ENCODE measurements at places on chromosomes 6 and 20. TPM values are rescaled to one million over a fixed set of nuclear protein-coding genes. Genes with fewer than 3 reads are reported as not detected.

GRCh38 chr6:583116-583515 lies 73.8 kb downstream of the HUS1B start:
- DNase-seq: no peak

DNA sequence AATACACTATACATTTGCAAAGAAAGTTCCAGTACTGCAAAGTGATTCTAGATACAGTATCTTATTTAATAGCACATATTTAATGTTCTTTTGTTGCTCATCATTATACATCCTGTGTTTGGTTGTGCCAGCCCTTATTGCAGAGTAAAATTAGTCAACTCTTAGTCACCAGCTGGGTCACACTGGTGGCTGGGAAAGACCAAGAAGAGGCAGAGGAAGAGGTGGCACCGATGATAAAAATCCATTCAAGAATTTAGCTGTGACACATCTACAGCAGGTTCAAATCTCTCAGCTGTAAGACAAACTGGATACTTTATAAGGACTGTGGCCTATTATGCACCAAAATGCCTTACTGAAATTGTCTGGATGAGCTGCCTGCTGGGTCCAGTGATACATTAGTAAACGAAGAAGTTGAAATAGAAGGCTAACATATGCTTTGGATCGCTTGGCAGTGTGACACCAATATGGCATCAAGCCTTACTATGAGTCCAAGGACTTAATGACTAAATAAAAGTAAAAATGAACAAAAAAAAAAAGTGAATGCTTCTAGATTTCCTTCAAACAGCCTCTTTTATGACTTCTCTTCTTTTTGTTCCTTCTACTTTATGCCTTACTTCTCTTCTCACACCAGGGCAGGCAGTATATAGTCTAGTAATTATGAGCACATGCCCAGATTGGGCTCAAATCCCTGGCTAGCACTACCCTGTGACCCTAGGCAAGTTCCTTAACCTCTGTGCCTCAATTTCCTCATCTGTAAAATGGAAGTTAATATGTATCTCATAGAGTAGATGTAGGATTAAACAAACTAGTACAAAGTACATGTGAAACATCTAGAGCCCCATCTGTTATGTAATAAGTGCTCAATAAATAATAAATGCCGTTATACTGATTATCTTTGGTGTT lies 29.4 kb upstream of the RNF8 start:
- peak; percentile 52 for DNase-seq

Gene HAO1
- not detected for total RNA-seq

Gene FRK
- total RNA-seq: 0.16 TPM

DNA sequence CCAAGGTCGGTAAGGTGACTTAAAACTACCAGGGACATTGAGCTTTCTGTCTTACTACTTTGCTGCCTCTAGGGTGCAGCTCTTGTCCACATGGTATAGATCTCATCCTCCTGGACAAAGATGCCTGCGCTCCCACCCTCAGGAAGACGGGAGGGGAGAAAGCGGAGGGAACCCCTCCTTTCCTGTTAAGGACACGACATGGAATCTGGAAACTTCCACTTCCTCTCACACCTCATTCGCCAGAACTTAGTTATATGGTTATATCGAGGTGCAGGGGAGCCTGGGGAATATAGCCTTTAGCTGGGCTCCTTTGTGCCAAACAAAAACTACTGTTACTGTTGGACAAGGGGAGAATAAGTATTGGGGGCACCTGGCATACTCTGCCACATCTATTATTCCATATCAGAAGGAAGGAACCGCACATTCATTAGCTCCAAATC lies 224.3 kb upstream of the TSHZ2 start:
- no peak for DNase-seq

DNA sequence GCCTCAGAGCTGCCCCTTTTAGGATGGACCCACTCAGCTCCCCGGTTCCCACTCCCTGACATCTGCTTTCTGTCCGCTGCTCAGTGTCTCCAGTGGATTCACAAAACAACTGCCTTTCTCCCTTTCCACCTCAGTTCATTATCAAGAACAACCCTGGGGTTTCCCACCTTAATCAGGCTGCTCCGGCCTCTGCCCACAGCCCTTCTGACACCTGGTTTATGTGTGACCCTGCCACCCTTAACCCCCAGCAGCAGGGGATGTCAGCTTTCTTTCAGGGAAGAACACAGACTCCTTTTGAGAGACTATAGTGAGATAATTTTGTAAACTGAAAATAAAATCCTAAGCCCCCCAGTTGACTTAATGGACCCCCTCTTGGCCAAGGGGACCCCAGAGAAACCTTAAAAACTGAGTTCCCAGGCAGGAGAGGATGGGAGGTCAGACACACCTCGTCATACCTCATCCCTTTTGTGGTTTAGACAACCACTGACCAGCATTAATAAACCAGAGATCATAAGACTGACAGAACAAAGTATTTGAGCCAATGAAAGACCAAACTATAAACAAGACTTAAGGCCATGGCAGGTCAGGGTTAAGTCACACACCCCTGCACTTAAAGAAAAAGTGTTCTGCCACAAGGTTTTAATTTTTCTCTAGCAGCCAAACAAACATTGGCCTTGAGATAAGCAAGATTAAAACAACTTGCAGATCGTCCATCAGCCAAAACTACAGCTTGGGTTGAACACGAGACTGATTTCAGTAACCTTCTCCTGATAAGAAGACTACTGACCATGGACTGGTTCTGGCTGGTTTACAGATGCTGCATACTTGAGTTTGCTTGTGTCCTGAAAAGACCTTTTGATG lies 42.4 kb upstream of the DDR1 start:
- no peak for DNase-seq

Gene LRRN4
- not detected for total RNA-seq

Gene ZBP1
- not detected for total RNA-seq

Gene SLC22A2
- total RNA-seq: not detected

- DNase-seq: no peak
These were observed 148.8 kb upstream of the SOX4 start for GRCh38 chr6:21444711-21445260.

DNA sequence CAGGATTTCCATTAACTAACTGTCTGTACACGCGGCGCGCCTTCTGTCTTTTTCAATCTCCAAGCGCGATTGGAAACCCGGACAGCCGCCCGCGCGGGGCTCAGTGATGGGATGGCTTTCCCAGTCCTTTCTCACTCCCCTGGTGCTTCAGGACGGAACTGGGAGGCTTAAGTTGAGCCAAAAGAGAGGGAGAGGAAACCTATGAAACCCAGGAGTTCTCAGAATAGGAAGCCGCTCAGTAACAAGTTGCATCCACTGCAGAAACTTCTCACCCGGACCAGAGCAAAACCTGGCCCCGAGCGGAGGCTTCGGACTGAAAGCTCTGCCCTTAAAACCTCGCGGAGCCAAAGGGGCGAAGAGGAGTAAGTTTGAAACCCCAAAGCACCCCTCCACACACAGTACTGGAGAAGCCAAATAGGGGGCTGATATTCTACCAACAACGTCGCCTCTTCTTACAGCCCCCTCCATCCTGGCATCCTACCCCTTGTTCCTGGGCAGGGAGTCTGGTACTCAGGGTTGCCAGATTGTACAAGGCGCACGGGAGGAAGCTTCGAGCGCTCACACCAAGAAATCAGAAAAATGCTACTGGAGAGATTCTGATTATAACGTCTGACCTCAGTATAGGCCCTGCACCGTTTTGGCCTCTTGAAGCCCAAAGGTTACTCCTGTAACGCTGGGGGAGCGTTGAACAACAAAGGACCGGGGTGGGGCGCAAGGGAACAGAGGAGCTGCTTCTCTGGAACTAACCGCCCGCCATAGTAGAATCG lies 906 bp upstream of the COL12A1 start:
- DNase-seq: peak; percentile 22

- peak; percentile 40 for DNase-seq
These were observed 244.4 kb upstream of the TCF21 start for GRCh38 chr6:133644548-133644891.

Gene MYBL2
- 29.8 TPM for total RNA-seq

Gene CCN6
- not detected for total RNA-seq

Gene ATP9A
- 11.1 TPM for total RNA-seq

GRCh38 chr20:15316556-15316955 lies 979.1 kb upstream of the FLRT3 start:
- no peak for DNase-seq

DNA sequence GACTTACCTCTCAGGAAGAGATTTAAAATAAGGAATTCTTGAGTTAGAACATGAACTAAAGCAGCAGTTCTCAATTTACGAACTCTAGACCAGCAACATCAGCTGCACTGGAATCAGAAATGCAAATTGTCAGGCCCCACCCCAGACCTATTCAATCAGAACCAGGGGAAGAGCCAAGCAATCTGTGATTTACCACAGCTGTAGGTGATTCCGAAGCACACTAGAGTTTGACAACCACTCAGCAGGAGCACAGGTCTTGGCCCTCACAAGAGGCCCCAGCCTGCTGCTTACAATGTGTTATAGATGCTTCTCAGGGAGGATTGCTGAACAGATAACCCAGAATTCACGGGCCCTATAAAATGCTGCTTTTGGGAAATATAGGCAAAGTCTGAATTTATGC lies 279.2 kb downstream of the PTPRK start:
- no peak for DNase-seq

Gene BHLHE23
- not detected for total RNA-seq

Gene PRSS16
- 0.33 TPM for total RNA-seq

Gene GCNT2
- 6.4 TPM for total RNA-seq

Gene GRM1
- total RNA-seq: 0.05 TPM

Gene GSTA3
- total RNA-seq: not detected

Gene CFAP206
- total RNA-seq: not detected

GRCh38 chr6:21325201-21325856 lies 268.2 kb upstream of the SOX4 start:
- DNase-seq: no peak

DNA sequence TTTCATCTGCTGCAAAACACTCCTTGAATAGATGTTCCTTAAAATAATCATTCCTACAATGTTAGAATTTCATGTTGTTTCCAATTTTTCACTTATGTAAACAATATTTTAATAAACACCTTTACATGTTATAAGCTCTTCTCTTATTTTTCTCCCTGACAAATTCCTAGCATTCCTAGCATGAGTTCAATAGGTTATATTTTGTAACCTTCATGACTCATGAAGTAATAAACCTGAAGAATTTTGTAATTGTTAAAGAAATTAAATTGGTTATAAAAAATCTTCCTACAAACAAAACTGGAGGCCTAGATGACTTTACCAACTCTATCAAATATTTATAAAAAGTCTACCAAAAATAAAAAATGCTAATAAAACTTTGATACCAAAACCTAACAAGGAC lies 66.3 kb downstream of the NT5E start:
- no peak for DNase-seq

GRCh38 chr20:53662595-53662994 lies 69.0 kb upstream of the ZNF217 start:
- DNase-seq: no peak

DNA sequence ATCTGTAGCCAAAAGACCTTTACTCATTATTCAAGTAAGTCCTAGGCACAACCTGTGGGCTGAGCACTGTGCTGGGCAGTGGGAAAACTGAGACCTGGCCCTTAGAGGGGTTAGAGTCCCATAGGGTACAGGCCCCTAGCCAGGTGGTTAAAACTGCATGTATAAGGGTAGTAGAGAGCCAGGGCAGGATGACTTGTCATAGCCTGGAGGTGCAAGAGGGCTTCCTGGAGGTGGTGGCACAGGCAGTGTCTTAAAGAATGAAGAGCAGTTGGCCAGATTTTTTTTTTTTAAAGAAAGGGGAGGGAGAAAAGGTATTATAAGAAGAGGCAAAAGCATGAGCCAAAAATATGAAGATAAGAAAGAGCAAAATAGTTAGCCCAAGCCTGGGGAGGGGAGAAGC lies 176.6 kb upstream of the KCNK16 start:
- DNase-seq: no peak

DNA sequence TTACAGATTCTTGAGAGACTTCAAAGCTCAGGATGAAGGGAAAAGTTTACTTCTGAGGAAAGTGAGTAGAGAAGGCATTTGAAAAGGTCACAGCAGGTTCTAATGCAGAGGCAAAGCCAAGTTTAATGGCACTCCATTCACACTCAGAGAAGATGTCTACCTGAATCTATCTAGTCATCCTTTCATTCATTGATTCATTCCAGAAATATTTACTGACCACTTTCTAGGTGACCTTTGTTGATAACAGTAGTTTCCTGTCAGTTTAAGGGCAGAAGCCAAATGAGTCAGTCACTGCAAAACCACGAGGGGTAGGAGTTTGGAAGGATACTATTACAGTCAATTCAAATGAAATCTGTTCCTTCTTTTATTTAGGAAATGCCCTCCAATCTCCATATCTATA lies 30.8 kb downstream of the FBXO5 start:
- DNase-seq: peak; percentile 21

DNA sequence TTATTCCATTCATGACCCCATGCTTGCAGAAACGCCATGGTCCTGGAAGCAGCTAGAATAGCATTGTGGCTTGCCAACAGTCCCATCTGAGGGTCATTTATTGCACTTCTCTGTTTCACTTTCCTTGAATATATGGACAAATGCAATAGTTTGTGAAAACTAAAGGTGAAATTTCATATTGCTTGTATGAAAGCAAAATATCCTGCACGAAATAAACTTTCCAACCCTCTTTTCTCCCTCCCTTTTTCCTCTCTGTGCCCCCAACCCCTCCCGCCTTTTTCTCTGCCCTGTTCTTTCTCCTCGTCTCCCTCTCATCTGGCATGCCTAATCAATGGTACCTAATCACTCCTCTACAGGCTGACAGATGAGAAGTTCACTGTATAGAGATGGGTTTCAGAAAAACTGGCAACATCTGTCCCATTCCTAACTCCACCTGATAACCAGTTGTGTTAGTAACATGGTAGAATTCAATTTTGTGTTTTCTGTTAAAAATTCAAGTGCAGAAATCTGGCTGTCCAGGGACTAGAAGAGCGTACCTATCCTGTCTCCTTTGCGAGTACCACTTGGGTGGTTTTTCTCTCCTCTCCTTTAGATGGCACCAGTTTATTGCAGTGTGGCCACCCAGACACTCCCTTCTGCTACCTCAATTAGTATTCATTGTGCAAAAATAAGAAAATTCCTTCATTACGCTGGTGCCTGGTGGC lies 198.6 kb downstream of the FOXA2 start:
- DNase-seq: no peak

GRCh38 chr6:139355172-139355571 lies 19.3 kb downstream of the CITED2 start:
- no peak for DNase-seq
